ENCODE measurements at places on chromosomes 2 and 18. TPM values are rescaled to one million over a fixed set of nuclear protein-coding genes. Genes with fewer than 3 reads are reported as not detected.

MLPH gene
- 0.38 TPM for total RNA-seq

SIGLEC15 gene
- 0.21 TPM for total RNA-seq

KCNG3 gene
- total RNA-seq, result 0.67 TPM

TRIM43 gene
- not detected for total RNA-seq

DDX18 gene
- total RNA-seq, result 44.9 TPM

GCG gene
- total RNA-seq, result 0.56 TPM

CYP27C1 gene
- total RNA-seq, result 2.3 TPM

VIL1 gene
- total RNA-seq, result 0.07 TPM

PARD3B gene
- total RNA-seq, result 21.8 TPM

MAP3K19 gene
- total RNA-seq, result not detected

CGREF1 gene
- 13.7 TPM for total RNA-seq

IKZF2 gene
- 6.7 TPM for total RNA-seq

SP140L gene
- 0.78 TPM for total RNA-seq

CTLA4 gene
- 0.09 TPM for total RNA-seq

ANO7 gene
- 2.1 TPM for total RNA-seq

ALK gene
- 3.7 TPM for total RNA-seq

RESP18 gene
- total RNA-seq, result not detected

IL1A gene
- total RNA-seq, result 0.06 TPM

RASGRP3 gene
- 1.8 TPM for total RNA-seq

SEMA4F gene
- 0.99 TPM for total RNA-seq

CIB4 gene
- total RNA-seq, result not detected

DNAH7 gene
- 2.3 TPM for total RNA-seq

ALLC gene
- total RNA-seq, result 0.14 TPM

LYPD6 gene
- total RNA-seq, result 2.3 TPM

SERPINB13 gene
- total RNA-seq, result 0.18 TPM

IFT172 gene
- 16.8 TPM for total RNA-seq

KDM3A gene
- total RNA-seq, result 55.3 TPM

RFX8 gene
- total RNA-seq, result not detected

GALR1 gene
- 0.10 TPM for total RNA-seq

RAD51AP2 gene
- 0.29 TPM for total RNA-seq

ANKRD30B gene
- total RNA-seq, result 0.04 TPM

GORASP2 gene
- 62.9 TPM for total RNA-seq

MRPL19 gene
- 33.1 TPM for total RNA-seq

BOLL gene
- total RNA-seq, result 0.57 TPM

NAT8 gene
- total RNA-seq, result 0.68 TPM

CYP1B1 gene
- total RNA-seq, result 2.8 TPM

SETBP1 gene
- 33.6 TPM for total RNA-seq

BAZ2B gene
- total RNA-seq, result 89.6 TPM

CD8B2 gene
- 0.39 TPM for total RNA-seq

FAM124B gene
- not detected for total RNA-seq

CERKL gene
- total RNA-seq, result 1.0 TPM

NAGK gene
- 74.4 TPM for total RNA-seq

MC2R gene
- total RNA-seq, result 0.44 TPM
